DND-41 (cell line): ENCODE measurements at places on chromosomes 2 and 18.

DNA sequence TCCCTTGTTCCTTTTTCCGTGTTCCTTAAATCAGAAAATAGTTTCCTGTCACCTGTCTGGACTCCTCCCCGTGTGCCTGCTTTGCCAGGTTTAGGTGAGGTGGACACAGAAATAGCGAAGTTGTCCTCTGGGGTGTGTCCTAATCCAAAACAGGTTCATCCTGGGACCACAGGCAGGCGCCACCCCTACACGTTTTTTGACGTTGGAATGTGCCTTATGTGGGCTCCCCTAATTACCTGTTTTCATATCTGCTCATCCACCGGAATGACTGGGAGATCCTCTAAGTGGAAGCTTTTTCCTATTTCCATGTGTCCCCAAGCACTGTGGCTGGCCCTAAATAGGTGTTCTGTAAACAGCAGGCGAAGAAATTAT is 49.0 kb upstream of the PAIP2B start:
- no peak for DNase-seq

GRCh38 chr18:41391616-41392595 is 563.1 kb upstream of the PIK3C3 start:
- no peak for DNase-seq

GRCh38 chr18:31931886-31932240 is 11.1 kb downstream of the TRAPPC8 start:
- DNase-seq: no peak

GRCh38 chr2:238231251-238231793 is 8.5 kb downstream of the HES6 start:
- DNase-seq: no peak

GRCh38 chr2:109419171-109419756 is 194.5 kb downstream of the SEPTIN10 start:
- no peak for DNase-seq

DNA sequence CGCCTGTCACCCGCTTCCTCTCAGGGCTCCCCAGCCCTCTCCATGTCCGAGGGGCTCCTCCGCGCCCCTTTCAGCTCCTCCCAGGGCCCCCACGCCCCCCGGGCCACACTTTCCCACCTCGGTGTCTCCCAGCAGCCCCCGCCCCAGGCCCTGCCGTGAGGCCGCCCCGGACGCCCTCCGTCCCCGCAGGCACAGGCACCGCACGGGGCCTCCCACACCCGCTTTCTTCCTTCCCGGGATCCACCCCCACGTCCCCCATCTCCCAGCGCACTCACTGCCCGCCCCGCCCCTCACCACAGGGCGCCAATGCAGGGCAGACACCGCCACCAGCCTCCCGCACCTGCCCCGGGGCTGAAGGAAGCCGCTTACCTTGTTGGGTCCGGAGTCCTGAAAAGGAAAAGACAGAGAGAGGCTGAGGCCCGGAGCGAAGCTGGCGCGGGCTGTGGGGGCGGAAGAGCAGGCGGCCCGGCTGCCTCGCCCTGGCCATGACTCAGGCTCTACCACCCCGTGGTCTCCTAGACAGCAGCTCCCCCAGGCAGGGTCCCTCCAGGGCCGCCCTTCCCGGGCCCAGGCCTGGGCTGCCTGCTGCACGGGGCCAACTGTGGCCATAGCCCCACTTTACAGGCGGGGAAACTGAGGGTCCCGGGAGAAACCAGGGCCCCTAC is 37.7 kb downstream of the KIF1A start:
- no peak for DNase-seq

GRCh38 chr2:188787658-188788240 is 186.4 kb upstream of the COL3A1 start:
- DNase-seq: no peak
